ENCODE measurements at places on chromosomes 1 and 21.

DNA sequence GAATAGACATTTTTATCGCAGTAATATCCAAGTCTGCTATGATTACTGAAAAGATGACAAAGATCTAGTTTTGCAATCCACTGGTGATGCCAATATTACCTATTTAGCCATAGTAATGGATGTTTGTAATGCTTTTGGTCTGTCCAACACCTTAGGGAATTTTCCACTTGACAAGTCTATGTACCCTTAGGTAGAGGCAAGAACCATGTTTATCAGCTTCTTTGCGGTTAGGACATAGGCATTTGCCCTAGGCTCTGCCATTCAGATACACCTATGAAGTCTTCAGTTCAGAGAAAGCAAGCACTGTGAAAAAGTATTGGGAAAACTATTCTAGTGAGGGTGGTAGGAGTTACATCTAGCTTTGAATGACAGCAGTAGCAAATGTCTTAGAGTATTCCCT lies 40.2 kb upstream of the SLC35D1 start:
- DNase-seq: no peak

DNA sequence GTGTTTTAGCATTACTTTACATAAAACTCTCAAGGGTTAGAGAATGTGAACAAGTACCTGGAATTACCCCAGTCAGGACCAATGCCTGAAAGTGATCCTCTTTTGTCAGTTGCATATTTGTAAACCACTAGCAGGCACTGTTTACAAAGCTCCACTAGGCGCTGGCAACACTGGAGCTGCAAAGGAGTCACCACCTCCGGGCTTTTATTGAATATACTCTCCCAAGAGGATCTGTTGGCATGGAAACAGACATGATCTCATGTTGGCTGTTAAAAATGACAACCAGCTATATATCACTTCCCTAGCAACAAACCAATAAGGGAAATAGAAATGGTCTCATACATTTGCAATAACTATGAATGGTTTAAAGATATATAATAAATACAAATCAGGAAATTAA lies 116.0 kb downstream of the TTLL7 start:
- DNase-seq: no peak

DNA sequence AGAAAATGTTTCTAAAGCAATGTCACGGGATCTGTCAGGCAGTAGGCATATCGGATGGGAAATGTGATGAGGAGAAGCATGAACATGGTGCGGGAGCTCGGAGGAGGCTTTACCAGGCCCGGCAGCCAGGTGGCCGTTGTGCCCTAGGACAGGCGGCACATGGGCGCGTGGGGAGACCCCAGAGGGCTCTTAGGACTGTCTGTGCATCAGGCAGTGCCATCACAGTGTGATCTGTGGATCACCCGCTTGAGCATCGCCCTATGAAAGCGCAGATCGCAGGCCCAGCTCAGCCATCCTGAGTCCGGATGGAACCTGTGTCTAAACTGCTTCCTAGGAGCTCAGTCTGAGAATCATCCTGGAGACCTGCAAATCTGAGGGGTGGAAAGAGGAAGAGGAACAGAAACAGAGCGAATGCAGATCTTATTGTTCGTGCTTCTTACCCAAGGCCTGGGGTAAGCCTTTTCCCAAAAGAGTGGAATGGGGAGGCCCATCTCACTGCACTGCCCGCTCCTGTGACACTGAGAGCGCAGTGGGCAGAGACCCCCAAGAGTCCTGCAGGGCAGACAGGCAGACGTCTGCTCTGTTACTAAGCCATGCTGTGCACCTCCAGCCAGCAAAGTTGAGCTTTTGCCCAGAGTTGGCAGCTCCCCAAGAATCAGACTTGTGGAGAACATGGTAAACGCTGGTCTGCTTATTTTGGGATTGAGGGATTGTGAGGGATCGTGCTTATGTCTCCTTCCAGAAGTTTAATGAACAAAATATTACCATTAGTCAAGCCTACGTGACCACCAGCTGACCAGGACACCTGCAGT lies 251.0 kb downstream of the RHOU start:
- DNase-seq: no peak

DNA sequence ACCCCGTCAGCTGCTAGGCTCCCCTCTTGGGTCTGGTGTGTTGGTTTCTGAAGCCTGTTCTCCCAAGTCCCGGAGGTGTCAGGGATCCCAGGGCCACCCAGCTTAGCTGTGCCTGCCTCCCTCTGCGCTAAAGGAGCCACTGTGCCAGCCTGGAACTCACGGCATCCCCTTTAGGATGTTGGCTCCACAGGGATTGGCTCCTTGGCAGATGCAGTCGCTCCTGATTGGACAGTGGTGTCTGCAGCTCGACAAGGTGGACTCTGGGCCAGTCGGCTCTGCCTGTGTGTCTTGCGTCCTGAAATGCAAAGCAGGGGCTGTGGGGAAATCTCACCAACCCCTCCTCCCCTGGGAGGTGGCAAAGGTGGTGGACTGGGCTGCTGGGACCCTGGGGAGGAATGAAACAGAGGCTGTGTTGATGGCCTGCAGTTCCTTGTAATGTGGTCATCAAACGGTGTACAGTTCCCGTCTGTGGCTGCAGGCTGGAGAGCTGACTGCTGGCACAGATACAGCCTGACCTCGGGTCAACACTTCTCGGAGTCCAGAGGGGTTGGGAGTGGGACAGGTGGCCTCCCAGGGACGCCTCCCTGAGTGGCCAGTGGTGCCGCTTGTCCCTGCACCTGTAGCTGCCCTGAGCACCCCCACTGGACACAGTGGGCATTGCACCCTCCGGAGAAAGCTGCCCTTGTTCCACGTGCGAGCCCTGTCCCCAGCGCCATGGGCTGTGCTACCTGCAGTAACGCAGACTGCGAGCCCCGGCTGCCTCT lies 11.5 kb upstream of the KCNAB2 start:
- no peak for DNase-seq

- no peak for DNase-seq
Observed at GRCh38 chr1:9341301-9341845, 48.7 kb downstream of the SPSB1 start.

GRCh38 chr1:110948038-110948810 lies 15.5 kb downstream of the LRIF1 start:
- DNase-seq: no peak

GRCh38 chr1:59926381-59927123 lies at the start of gene CYP2J2:
Gene CYP2J2, minus strand, starts transcription at chr1:59926773. Its CDS starts 27 bp downstream, at chr1:59926746.
- peak; percentile 31 for DNase-seq

GRCh38 chr1:58683519-58683918 lies 16.3 kb downstream of the MYSM1 start:
- no peak for DNase-seq

GRCh38 chr1:117740496-117740895 lies 134.6 kb downstream of the TENT5C start:
- no peak for DNase-seq

DNA sequence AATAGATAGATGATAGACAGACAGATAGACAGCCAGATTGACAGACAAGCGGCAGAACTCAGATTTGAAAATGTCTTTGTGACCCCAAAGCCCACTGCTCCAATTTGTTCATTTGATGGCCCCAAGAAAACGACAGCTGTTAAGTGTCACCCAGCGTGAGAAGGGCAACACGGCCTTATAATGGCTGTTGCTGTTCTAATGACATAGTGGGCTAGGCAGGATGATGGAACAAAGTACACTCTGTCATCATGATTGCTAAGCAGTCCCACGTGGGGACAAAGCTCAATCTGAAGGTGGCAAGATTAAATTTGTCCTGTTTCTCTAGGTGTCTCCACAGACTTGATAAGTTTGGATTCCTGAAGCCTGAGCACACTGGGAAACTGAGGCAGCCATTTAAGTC lies 112.9 kb downstream of the DAB1 start:
- DNase-seq: no peak

DNA sequence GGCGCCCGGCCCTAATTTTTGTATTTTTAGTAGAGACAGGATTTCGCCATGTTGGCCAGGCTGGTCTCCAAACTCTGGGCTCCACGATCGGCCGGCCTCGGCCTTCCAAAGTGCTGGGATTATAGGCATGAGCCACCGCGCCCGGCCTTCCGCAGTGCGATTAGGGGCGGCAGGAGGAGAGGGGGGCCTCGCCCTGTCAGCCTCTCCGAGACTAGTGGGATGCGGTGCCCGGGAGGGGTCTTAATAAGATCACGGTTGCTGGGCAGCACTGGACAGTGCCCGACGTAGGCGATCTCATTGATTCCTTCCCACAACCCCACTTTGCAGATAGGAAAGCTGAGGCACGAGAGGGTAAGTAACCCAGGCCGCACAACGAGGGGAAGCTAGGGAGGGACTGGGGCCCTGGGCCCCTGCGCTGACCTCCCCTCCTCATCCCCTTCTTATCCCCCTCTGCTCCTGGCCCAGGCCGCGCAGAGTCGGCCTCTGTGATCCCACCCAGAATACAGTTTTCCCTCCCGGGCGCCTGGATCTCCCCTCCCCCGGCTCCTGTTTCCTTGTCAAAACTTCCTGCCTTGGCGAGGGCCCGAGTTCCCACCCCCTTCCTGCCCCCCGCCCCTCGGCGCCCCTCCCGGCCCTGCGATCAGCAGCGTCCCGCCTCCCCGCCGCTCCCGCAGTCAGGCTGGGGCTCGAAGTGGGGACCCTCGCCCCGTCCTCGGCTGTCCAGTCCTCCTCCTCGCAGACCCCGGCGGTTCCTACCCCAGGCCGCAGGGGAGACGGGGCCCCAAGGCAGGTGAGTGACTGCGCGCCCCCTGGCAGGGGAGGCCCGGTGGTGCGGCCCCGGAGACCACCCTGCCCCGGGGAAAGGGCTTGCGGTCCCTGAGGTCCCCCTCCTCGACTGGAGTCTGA lies at the start of gene PEAR1:
PEAR1 (plus strand) TSS at position 671 of the 906 bp plus-strand sequence. CDS start 10,209 bp downstream, outside the sequence.
- no peak for DNase-seq

- DNase-seq: no peak
Observed at GRCh38 chr1:233304489-233305102, 9.1 kb upstream of the PCNX2 start.

DNA sequence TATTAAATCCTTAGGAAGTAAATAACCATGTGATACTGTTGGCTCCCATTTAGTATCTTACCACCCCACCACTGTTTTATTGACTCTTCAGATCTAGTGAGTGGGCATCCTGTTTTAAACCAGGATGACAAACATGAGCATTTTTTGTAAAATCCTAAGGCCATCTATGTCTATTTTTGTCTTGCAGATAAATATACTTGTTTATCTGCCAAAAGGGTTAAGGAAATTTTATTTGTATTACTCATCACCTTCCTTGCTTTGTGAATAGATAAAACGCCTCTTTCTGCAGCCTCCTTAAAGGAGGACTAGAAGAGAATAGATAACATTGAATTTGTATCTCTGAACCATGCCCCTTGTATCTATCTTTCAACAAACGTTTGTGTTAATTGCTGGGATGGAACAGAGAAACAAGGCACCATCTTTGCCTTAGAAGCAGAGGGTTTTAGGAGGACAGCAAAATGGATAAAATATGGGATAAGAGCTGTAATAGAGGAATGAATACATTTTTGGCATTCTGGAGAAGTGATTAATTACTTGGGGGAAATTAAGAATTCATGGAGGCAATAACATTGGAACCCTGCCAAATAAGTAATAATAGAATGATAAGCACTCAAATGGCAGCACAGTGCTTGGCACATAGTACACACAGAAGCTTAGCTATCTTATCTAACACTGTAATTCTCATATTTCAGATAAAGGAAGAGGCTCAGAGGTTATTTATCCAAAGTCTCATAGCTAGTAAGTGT lies 14.7 kb downstream of the YTHDF2 start:
- DNase-seq: no peak

DNA sequence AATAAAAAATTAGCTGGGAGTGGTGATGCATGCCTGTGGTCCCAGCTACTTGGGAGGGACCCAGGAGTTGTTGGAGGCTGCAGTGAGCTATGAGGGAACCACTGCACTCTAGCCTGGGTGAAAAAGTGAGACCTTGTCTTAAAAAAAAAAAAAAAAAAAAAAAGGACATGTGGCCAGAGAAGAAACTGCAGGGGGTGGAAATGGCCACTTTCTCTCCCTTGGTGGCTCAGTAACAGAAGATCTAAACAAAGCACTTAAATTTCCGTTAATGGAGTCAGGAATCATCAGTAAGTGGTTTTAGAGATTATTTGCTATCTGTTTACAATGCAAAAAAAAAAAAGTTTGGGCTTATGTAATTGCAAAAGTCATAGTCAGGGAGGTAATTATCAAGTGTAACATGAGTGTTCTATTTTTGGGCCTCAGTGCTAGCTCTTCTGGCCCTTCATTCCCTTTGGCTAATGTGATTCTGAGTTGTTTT lies 19.3 kb upstream of the OPRD1 start:
- DNase-seq: no peak

- no peak for DNase-seq
Observed at GRCh38 chr1:202324646-202325045, 17.1 kb downstream of the UBE2T start.

DNA sequence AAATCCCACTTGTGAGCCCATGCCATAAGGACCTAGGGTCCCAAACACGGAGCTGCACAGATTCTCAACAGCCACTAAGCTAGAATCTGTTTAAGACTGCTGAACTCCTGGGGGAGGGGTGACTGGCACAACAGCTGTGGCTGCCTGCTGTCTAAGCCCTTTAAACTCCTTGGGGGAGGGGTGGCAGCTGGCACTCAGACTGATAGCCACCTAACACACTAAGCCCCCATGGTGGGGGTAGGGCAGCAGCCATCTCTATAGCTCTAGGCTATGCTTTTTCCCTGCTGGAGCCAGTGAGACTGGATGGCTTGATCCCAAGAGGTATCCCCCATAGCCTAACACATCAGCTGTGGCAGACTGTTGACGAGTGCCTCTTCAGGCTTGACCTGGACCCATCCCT lies 73.3 kb upstream of the FMO3 start:
- no peak for DNase-seq

DNA sequence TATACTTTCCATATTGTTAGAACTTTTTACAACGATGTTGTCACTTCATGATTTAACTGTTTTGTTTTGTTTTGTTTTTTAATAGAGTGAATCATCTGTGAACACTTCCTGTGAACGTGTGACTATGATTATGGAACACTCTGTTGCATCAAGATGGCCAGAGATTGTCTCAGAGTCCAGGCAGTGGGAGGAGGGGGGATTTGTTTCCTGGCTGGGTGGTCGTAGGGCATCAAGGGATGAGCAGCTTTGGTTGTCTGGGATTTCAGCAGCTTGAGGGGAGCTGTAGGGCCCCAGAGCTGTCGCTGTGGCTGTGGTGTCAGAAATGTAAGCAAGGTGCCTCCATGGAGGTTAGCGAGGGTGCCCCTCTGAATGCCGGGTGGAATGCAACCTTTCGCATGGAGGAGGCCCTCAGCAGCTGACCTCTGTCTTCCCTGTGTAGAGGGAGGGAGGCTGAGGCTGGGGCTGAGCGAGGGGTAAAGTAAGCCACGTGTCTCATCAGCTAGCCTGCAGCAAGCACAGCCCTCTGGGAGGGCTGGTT lies 21.4 kb downstream of the NEK2 start:
- DNase-seq: no peak

- peak; percentile 86 for DNase-seq
Observed at GRCh38 chr21:44801468-44802395, at the start of gene UBE2G2. Gene UBE2G2, minus strand, starts transcription at chr21:44801820. Its CDS starts 72 bp downstream, at chr21:44801748.

DNA sequence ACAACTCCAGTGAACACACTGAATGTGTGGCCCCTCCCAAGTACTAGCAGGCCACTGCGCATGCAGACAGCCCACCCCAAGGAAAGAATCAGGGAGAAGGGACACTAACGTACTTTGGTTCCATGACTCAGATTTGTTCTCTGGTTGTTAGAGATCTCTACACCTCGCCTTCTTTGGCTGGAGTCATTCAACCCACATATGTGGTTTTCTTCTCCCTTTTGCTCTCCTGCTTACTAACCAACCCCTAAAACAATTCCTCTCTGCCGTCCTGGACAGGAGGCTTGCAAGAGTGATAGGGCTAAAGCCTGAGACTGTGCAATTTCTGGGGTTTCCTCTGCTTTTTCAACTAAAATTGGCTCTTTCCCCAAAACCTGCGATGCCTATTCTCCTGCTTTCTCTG lies 5.7 kb upstream of the CD48 start:
- DNase-seq: no peak
